ENCODE measurements at places on chromosomes 1 and 21.

DNA sequence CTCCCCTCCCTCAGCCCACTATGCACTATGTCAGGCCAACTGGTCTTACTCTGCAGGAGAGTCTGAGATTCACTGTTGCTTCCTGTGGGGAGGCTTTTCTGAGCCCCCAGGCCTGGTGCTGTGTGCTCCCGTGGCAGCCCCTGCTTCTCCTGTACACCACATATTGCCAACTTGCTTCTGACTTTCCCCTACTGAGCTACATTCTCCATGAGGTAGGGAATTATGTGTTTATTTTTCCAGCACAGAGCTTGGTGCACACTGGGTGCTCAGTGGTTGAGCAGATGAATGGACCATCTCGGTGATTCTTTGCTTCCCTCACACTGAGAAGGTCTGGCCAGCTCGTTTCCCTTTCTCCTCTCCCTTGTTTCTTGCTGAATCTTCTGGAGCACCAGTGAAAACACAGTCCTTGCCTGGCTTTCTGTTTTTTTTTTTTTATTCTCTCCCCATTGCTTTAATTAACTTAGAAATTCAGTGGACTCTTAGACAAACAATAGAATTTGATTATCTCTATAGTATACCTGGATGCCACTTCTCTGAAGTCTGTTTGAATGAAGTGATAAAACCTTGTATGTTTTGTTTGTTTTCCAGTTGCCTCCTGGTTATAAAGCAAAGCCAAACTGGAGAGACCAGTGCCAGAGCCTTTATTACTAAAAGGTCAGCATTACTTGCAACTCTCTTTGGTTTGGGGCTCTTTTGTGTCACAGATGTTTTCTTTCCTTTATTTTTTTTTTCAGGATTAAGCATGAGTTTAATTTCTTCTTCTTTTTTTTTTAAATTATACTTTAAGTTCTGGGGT is 50.3 kb upstream of the CNIH3 start:
- no peak for DNase-seq

GRCh38 chr1:164607351-164607750 is 48.4 kb downstream of the PBX1 start:
- DNase-seq, result no peak

- DNase-seq, result no peak
These were observed 16.8 kb upstream of the INTS3 start for GRCh38 chr1:153711026-153711425.

GRCh38 chr1:164902491-164902890 is 343.5 kb downstream of the PBX1 start:
- no peak for DNase-seq

GRCh38 chr1:2126331-2127186 is 68.0 kb downstream of the FAAP20 start:
- no peak for DNase-seq

- no peak for DNase-seq
These were observed 35.2 kb downstream of the TEX35 start for GRCh38 chr1:178548108-178548507.

GRCh38 chr1:11878891-11879190 is 20.1 kb upstream of the NPPB start:
- no peak for DNase-seq

DNA sequence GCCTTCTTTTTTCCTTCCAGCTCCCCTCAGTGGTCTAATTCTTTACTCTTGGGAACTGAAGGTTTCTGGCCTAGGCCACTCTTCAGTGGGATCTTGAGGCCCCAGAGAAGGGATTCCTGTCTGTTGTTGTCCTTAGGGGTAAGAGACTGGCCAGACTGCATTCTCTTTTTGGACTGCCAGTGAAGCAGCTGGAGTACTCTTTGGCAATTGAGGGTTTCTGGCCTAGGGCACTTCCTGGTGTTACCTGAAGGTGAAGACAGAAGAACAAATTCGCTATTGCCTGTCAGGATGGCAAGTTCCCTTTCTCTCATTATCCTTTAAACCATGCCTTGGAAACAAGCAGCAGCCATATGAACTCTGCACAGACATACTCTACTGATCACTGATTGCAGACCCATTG is 286.6 kb upstream of the ZP4 start:
- no peak for DNase-seq

DNA sequence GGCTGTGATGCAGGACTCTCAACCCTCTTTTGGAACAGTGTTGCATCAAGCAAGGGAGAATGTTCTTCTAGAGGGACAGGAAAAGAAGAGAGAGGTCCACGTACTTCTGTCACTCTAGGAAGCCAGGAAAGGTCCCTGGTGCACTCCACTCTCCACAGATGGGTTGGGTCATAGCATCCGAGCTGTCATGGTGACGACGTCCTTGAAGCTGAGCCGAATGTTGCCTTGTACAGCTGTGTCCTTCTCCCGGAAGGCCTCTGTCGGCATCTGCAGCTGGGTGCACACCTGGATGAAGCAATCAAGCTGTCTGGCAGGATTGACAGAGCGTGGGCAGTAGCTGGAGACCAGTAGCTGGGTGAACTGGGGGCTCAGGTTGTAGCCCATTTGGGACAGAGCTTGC is 12.5 kb downstream of the MDM4 start:
- no peak for DNase-seq

DNA sequence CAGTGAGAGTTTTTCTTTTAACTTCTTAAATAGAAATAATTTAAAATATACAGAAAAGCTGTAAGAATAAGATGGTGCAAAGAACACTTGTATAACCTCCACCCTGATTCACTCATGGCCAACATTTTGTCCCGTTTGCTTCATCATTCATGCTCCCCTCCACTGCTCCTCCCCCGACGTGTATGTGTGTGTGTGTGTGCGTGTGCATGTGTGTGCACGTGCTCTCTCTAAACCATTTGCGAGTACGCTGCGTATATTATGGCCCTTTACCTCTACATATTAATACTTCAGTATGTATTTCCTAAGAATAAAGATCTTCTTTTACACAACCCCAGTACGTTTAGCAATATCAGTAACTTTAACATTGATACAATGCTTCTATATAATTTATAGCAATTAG is 43.0 kb downstream of the TRAF5 start:
- DNase-seq, result no peak

DNA sequence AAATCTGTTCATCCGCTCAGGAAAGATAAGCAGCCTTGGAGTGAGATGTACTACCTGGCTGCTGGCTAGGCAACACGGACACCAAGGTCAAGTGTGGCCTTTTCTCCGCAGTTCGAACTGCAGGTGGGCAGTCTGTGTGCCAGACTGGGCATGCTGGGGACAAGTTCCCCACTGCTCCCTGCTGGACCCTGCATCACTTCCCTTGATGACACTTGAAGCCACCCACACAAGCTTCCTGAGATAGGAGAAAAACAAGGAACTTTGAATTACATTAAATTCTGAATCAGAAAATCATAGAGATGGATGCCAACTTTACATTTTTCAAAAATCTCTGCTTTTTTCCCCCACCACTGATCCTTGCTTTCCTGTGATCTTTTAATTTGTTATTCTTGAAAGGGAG is 38.3 kb downstream of the BEND5 start:
- no peak for DNase-seq

DNA sequence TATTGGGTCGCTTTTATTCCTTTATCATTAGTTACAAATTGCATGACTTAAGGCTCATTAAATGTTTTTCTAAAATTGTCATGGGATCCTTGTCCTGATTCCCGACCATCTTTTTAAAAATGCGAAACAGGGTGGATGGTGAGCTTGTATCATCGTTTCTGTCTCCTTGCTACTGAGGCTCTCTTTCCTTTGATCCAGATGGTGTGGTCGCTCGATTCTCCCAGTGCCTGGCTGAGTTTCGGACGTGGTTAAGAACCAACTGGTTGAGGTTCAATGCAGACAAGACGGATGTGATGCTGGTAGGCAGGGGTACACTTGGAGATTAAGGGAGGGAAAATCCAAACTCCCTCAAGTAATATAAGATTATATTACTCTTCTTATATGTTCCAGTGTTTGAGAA is 1.2 kb downstream of the MIER1 start:
- no peak for DNase-seq

- no peak for DNase-seq
These were observed 115.5 kb downstream of the PPIAL4G start for GRCh38 chr1:148367596-148367995.

GRCh38 chr1:46655848-46656247 is 12.3 kb downstream of the ATPAF1 start:
- no peak for DNase-seq

GRCh38 chr21:40313260-40313659 is 446.0 kb downstream of the PCP4 start:
- no peak for DNase-seq

DNA sequence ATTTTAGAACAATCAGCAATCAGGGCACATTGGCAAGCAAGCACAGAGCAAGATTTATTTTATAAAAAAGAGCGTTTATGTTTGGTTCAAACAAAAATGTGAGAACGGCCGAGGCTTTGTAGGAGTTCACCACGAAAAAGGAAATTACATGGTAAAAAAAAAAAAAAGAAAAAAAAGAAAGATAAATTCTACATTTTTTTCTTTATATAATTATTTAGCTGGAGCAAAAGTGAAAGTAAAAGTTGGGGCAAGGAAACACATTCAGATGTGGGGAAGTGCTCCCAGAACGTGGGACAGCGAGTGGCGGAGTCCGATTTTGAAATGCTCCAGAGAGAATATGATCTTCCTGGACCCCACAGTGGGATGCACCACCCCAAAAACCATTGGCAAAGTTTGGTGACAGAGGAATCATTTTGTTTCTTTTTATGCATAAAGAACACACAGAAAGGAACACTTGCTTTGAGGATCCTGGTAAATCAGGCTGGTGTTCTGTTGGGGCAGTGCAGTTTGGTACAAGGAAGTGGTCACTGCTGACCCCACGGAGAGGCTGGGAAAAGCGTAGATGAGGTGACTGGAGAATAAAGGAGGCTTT is 16.3 kb upstream of the ATP5PO start:
- DNase-seq, result peak; percentile 47

DNA sequence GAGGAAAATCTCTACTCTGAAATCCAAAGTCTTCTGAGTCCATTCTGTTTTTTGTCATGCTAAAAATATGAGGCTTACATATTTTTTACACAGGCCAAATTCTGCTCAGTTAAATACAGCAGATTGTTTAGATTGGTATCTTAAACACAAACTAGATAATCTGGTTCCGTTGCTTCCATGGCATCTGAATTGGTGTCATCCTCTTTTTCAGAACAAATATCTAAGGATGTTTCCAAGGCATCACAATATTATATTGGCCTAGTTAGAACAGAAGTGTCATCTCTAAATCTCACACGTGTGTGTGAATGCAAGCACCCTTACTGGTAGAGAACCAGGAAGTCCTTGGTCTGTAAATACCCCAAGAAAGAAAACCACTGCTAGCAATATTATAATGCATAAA is 151.2 kb downstream of the NRIP1 start:
- no peak for DNase-seq

DNA sequence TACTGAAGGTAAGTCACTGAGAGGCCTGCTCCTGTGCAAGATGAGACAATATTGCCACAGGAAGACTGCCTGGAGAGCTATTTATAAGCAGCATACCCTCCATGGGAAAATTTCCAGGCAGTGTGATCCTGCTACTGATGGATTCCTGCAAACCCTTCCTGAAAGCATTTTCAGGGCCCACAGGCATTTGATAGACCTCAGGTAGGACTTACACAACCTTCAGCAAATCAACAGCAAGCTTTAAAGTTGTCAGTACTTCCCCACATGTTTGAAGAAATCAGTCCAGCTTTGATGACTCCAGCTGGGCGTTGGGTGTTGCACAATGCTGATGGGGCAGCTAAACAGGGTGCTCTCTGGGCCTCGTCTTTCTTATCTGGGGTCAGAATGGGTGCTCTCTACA is 108.8 kb downstream of the PLXNA2 start:
- no peak for DNase-seq

- DNase-seq, result no peak
These were observed 20.1 kb downstream of the CASZ1 start for GRCh38 chr1:10776190-10776905.

- no peak for DNase-seq
These were observed 22.1 kb upstream of the JUN start for GRCh38 chr1:58805716-58806571.

DNA sequence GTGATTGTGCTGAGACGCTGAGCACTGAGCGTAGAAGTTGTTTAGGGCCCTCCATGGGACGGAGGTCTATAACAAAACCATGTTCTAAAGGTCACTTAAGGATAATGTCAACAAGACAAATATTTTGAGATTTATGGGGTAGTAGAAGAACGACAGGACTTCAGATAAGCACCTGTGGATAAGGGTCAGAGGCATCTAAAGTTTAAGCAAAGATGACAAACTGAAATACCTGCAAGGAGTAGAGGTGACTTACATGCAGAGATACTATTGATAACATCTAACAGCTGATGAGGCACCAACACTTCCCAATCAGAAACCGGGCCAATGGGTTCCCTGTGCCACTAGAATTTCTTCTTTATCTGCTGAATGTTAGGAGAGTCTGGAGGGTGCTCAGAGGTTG is 83.5 kb downstream of the CENPF start:
- no peak for DNase-seq

GRCh38 chr21:46168238-46168637 is 12.9 kb upstream of the FTCD start:
- DNase-seq, result no peak

GRCh38 chr1:240539769-240540414 is 72.1 kb downstream of the GREM2 start:
- no peak for DNase-seq

DNA sequence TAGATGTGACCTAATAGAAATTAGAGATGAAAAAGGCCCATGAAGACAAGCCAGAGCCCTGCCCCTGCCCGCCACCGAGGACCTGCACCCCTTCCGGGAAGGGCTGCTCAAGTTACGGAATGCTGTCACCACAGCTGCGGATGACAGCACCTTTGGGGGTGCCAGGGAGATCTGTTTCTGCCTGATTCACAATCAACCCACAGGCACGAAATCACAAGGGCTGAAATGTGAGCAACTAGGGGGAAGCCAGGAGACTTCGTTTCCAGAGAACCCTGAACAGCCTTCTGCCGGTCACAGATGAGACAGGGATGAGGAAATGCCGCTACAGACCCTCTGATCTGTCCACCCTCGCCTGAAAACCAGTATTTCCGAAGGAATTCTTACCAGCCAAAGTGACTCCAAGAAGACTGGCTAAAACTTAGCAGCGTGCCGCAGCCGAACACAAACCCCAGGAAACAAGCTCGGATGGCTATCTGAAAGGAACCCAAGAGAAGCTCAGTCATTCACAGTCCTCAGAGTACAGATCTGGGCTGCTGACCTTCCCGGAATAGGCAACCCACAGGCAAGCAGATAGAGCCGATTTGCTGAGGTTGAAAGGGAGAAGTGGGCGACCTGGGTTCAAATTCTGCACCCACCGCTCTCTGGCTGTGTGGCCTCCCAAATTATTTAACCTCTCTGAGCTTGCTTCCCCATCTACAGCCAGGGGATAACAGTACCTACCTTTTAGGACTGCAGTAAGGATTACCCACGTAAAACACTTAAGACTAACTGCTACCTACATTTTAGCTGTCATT is 1.1 kb downstream of the ICMT start:
- DNase-seq, result no peak

DNA sequence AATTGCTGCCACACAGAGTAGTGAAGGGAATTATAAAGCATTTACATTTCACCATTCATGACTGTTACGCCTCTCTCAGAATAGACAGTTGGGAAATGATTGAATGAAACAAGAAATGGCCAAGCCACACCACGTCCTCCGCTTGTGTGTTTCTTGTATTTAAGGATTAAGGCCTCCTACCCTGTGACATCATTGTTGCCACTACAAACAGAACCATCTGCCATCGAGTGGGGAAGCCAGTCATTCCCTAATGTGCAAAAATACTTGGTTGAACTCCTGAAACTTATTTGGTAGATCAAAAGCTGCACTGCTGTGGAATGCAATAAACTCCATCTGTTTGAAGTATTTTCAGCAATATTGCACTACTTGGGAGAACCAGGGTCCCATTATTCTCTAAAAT is 99.0 kb upstream of the C1orf105 start:
- peak; percentile 58 for DNase-seq
